Fibroblast of upper back skin (primary cell): ENCODE measurements at places on chromosomes 16 and 17.

- DNase-seq = peak; percentile 69
Observed at GRCh38 chr17:17922070-17922614, 50.1 kb downstream of the TOM1L2 start.

DNA sequence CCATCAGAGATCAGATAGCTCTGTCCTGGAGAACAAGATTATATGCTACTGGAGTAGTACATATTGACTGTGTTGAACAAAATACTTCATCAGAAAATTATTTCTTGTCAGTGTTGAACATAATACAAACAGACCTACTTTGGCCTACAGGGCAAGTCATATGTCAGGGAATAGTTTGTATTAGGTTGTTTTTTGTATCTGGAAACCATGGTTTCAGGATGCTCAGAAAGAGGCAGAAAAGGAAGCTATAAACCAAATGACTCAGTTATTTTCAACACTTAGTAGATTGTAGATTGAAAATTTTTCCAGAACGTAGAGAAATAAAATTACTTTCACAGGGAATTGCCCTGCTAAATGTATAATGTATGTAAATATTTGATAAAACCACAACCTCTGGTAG lies 198.4 kb downstream of the CYB561 start:
- DNase-seq = no peak

DNA sequence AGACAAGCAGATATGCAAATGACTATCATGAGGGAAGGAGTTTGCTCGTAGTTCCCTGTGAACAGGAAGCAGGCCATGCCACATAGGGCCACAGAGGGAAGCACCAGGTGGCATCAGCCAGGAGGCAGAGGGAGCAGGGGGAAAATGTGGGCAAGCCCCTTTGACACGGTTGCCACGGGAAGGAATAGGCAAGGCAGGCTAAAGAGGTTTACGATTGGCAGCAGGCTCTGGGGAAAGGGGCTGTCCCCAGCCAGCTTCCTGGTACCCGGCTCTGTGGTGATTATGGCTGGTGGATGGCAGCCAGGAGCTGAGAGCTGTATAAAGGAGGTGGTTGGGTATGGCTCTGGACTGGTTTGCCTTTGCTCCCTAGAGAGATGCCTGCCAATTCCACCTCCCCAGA lies 848 bp downstream of the CES3 start:
- DNase-seq = no peak

DNA sequence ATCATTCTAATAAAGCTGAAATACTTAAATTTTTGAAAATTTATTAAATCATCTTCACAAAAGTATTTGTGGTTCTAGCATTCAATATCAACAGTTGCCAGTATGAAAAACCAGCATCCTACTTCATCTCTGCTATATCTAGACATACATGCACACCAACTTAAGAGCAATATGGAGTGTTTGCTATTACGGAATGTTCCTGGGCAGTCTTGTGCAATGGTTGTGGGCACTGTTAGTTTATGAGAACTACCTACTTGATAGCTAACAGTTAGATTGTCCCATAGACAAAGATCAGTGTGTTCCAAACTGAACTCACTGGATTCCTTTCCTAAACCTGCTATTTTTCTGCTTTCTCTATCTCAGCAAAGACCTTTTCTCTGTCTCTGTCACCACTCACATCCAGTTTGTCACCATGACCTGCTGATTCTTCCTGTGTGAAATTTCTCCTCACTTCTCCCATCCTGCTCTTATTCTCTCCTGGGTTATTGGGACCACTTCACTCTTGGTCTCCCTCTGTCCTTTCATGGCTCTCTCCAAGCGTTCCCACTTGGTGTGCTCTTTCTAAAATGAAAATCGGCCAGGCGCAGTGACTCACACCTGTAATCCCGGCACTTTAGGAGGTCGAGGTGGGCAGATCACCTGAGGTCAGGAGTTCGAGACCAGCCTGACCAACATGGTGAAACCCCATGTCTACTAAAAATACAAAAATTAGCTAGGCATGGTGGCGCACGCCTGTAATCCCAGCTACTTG lies 27.7 kb downstream of the CNTROB start:
- DNase-seq = no peak

GRCh38 chr16:79691007-79691406 lies 90.5 kb upstream of the MAF start:
- peak; percentile 15 for DNase-seq
